Chondrocyte (in vitro differentiated cells): ENCODE measurements at places on chromosomes 1 and 21. TPM values are rescaled to one million over a fixed set of nuclear protein-coding genes. Genes with fewer than 3 reads are reported as not detected.

DNA sequence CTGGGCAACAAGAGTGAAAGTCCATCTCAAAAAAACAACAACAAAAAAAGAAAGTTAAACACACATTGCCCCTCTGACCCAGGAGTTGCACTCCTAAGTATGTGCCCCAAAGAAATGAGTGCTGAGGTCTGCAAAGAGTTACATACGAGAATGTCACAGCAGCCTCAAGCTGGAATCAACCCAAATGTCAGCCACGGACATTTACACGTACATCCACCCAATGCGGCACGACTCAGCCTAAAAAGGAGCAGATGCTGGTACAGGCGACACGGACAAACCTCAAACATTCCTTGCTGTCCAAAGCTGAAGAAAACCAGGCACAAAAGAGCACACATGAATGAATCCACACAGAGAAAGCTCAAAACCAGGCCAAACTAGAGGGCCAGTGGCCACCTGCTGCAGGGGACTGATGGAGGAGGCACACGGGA, 46.8 kb upstream of the ECE1 start:
- no peak for DNase-seq

NCAM2 gene
- total RNA-seq = 16.3 to 102 TPM (median 17.0 TPM) in 3 replicates

- no peak for DNase-seq
Measured at GRCh38 chr1:163055531-163055930, 13.6 kb upstream of the RGS4 start.

- no peak for DNase-seq
Measured at GRCh38 chr1:156741481-156741983, 644 bp upstream of the MRPL24 start.

FRRS1 gene
- 2.0 to 5.2 TPM (median 2.2 TPM) in 3 replicates for total RNA-seq

KCTD3 gene
- total RNA-seq = 25.3 to 35.6 TPM (median 25.9 TPM) in 3 replicates

PLA2G2F gene
- not detected in 3 replicates for total RNA-seq

TMEM200B gene
- 11.7 to 15.4 TPM (median 13.8 TPM) in 3 replicates for total RNA-seq

RUNX3 gene
- total RNA-seq = 1.8 to 2.9 TPM in 2 of 3 replicates, not detected in the other

OR2W3 gene
- total RNA-seq = 0.75 TPM in 1 of 3 replicates, not detected in the others

- no peak for DNase-seq
Measured at GRCh38 chr21:37748351-37748750, 167.9 kb downstream of the KCNJ6 start.

NHLH1 gene
- 0.17 to 0.18 TPM in 2 of 3 replicates, not detected in the other for total RNA-seq

- DNase-seq = no peak
Measured at GRCh38 chr1:115492880-115493279, 148.9 kb upstream of the VANGL1 start.

DNA sequence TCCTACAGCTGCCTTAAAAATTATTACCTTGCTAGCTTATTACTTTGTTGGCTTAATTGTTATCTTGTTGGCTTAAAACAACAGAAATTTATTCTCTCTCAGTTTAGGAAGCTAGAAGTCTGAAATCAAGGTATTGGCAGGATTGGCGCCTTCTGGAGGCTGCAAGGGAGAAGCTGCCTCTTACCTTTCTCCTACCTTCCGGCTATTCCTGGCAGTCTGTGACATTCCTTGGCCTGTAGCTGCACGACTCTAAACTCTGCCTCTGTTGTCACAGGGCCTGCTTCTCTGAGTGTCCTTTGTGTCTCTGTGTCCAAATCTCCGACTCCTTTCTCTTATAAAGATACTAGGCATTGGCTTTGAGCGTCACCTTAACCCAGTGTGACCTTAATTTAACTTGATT, 579.9 kb upstream of the B3GALT2 start:
- DNase-seq = no peak

- DNase-seq = no peak
Measured at GRCh38 chr1:45895406-45895805, 92.0 kb downstream of the MAST2 start.

GRCh38 chr1:1371746-1372711, 3.0 kb downstream of the AURKAIP1 start:
- DNase-seq = no peak

DNA sequence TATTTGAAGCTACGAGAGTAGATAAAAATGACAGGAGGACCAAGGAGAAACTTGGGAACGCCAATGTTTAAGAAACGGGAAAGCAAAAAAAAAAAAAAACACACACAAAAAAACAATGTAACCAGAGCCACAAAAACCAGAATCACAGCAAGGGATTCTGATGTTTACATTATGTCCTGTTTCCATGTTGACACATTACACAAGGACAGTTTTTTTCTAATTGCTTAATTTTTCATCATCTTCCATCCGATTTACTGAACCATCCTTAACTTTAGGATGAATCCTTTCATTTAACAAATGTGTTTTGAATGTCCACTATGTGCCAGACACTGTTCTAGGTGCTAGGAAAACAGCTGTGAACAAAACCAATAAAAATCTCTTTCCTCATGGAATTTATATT, 1.4 kb upstream of the BCL10 start:
- DNase-seq = no peak

DNA sequence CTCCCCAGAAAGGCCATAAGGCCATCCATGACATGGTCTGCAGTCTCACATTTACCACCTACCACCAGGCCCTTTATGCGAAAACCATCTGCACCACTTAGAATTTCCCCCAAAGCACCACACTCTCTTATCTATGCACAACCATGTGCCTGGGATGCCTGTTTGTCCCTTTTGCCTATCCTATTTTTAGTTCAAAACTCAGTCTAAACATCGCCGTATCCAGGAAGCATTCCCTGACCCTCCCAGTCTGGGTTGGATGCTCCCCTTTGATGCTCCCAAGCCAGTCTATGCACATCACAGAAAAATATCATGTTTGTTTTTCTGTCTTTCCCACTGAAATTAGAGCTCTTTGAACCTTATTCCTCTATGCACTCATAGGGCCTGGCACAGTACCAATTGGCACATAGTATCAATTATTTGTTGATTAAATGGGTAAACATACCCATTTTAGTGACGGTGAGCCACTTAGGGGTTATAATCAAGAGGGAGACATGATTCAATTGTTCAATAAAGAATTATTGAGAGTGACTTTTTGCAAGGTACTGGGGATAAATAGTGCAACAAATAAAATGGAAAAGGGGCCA, 6.7 kb downstream of the MPL start:
- DNase-seq = no peak

- DNase-seq = peak; percentile 93
Measured at GRCh38 chr1:2605509-2606395, 19.2 kb downstream of the PRXL2B start.
